MCF 10A (cell line): ENCODE measurements at places on chromosomes 2 and 18.

DNA sequence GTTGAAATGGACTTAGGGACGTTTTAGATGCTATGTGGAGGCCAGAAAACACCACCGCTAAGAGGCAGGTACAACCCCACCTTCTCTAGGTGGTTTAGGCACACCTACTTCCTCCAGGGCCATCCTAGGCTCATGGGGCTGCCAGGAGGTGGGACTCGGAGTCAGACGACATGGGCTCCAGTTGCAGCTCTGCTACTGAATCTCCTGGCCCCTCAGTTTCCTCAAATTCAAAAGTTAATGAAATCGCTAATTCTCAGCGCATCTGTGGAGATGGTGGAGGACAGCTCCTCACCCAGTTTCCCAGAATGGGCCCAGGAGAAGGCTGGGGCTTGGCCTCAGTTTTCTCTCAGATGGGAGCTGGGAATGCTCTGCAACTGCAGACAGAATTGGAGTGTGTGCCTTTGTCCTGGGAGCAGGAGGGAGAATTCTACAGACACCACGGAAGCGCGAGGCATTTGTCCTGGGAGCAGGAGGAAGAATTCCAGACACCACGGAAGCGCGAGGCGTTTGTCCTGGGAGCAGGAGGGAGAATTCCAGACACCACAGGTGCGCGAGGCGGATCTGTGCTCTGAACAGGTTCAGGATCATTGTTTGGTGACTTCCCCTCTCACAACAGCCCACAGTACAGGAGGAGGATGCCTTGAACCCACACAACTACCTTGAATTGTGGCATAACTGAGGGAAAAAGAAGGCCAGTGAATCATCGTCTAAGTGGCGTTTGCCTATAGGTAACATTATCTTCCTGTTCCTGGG lies 103.7 kb upstream of the PXDN start:
- no peak overlapping the region for H3K27ac ChIP-seq
- H3K27me3 ChIP-seq: peaks cover 79% of the 10 kb centered on the region
- H3K4me3 ChIP-seq: no peak overlapping the region

DNA sequence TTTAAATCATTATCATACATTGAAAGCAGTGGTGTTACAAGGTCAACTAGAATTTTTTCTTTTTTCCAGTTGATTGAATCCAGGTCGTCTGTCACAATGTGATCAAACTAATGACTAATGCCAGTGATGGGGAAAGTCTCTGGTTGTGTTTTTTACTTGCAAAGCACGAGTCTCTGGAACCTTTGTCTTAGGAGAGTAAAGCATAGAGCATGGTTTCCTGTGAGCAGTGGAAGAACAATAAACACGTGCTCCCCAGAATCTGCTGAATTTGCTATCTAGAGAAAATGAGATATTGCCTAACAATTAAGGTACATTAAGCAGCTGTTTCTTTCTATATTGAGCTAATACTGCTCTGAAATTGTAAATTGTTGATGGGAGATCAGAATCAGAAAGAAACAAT lies 1332.4 kb upstream of the TMEFF2 start:
- H3K27me3 ChIP-seq: no peaks in the 10 kb centered on the region
- H3K36me3 ChIP-seq: no peaks in the 10 kb centered on the region

- no peaks in the 10 kb centered on the region for H3K36me3 ChIP-seq
- no peaks in the 10 kb centered on the region for H3K27me3 ChIP-seq
- no peak overlapping the region for H3K27ac ChIP-seq
- no peak for DNase-seq
- no peaks in the 10 kb centered on the region for H3K4me1 ChIP-seq
Measured at GRCh38 chr18:5030636-5031035, 166.4 kb downstream of the AKAIN1 start.

DNA sequence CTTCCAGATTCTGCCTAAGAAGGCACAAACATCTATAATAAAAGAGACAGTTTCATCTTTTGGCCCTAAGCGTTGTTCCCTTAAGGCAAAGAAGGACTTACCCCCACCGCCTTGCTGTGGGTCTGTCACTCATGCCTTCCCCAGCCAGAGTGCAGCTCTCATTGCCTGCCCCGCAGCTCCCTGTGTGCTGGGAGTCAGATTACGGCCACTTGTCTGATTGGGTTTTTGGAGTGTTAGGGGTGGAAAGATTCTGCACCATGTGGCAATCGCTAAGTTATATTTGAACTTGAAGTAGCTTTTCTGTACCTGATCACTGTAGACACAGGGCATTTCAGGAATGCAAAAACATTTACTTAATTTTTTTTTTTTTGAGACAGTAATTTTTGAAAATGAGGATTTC lies at the start of gene AQP4:
TSS of gene AQP4 (minus strand) at position 151 of the 400 bp plus-strand sequence. CDS start at position 133, 18 bp downstream.
- H3K36me3 ChIP-seq: no peaks in the 10 kb centered on the region
- H3K27ac ChIP-seq: no peak within 1 kb of the TSS
- H3K4me3 ChIP-seq: no peak within 1 kb of the TSS
- no peaks in the 10 kb centered on the region for H3K4me1 ChIP-seq

DNA sequence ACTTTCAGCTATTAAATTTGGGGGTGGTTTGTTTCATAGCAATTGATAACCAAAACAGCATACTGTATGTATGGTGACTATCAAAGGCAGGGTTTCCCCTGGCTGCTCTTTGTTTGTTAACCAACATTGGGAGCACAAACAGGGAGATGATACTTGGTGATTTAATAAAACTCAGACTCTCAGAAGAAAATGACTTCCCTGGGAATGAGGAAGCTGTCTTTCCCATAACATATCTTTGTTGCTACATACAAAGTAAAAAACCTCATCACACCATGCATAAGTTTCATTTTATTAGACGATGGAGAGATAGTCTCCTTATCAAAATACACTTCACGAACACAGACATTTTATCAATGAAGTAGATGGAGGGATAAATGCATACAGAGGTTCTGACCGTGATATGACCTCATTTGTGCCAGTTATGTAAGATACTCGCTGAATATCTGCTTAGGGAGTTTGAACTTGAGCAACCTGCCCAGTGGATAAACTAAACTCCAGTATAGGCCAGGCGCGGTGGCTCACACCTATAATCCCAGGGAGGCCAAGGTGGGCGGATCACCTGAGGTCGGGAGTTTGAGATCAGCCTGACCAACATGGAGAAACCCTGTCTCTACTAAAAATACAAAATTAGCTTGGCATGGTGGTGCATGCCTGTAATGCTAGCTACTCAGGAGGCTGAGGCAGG lies 3.8 kb upstream of the NFE2L2 start:
- H3K27ac ChIP-seq: no peak overlapping the region
- no peaks in the 10 kb centered on the region for H3K27me3 ChIP-seq
- peaks cover under 1% of the 10 kb centered on the region for H3K36me3 ChIP-seq
- no peak for DNase-seq

DNA sequence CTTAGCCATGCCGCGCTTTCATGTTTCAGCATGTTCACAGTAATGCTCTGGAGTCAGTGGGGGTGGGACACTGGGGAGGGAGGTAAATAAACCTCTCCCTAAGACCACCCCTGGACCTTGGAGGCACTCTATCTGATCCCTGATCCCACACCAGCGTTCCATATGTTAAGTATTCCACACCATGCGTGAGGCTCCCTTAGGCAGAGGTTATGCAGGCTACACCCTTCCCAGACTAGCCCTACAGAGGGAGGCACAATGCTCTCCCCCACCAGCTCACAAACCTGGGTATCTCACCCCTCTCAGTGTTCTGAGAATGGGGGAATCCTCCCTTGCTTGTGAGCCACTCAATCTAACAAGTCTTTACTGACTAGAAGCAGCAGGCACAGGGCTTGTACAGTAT lies 1610.4 kb upstream of the ZEB2 start:
- H3K4me3 ChIP-seq: no peak overlapping the region
- no peak for DNase-seq
- no peak overlapping the region for H3K27ac ChIP-seq
- no peaks in the 10 kb centered on the region for H3K36me3 ChIP-seq
- H3K4me1 ChIP-seq: peaks cover 10% of the 10 kb centered on the region
- no peaks in the 10 kb centered on the region for H3K27me3 ChIP-seq
